Mesothelial cell of epicardium (in vitro differentiated cells): ENCODE measurements at places on chromosomes 16 and 17.

DNA sequence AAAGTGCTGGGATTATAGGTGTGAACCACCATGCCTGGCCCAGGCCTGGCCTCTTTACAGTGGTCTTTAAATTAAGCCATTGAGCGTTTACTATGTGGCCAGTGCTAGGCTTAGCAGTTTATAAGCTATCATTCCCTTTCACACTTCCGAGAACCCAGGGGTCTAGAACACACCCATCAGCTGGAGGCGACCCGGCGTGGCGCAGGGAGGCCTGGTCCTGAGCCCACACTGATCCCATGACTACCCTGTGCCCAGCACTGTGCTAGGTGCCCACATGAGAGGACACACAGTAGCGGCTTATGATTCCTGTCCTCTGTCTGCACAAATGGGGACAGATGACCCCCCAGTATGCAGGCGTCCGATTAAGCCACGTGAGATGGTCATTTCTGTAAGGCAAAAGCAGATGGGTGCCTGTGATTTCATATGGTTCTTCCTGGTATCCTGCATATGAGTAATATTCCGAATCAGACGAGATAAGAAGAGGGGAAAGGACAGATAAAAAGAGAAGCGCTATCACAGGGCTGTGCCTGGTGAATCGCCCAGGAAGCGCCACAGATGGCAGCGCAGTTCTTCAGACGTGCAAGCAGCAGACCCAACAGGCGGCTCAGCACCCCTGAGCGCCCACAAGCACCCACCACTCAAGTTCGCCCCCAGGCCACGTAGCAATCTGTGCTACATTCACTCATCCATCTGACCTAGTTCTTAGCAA lies 5.3 kb downstream of the OSGIN1 start:
- DNase-seq, result no peak

- DNase-seq, result no peak
Observed at GRCh38 chr16:57261806-57262205, 16.7 kb downstream of the ARL2BP start.

DNA sequence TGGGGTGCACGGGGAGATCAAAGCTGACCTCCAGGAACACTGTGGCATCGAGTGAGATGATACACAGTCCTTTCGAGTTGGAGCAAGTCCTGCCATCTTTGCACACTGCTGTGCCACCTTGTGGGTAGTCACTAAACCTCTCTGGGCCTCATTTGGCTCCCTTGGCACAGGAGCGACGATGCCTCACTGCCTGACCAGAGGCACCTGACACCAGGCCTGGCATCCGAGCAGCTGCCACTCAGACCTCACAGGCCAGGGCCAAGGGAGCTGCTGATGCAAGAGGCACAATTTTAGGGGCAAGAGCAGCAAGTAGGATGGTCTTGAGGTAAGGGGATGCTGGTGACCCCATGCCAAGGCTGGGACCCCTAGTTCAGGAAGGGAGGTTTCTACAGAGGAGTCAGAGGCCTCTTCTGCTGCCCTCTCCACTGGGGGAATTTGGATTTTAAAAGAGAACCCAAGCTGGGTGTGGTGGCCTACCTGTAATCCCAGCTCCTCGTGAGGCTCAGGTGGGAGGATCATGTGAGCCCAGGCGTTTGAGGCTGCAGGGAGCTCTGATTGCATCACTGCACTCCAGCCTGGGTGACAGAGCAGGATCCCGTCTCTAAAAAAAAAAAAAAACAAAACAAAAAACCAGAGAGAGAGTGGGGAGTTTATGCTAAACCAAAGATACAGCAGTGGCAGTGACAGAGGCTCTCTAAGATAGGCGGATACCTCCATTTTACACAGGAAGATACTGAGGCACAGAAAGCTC lies 6.7 kb upstream of the ADGRG1 start:
- no peak for DNase-seq

DNA sequence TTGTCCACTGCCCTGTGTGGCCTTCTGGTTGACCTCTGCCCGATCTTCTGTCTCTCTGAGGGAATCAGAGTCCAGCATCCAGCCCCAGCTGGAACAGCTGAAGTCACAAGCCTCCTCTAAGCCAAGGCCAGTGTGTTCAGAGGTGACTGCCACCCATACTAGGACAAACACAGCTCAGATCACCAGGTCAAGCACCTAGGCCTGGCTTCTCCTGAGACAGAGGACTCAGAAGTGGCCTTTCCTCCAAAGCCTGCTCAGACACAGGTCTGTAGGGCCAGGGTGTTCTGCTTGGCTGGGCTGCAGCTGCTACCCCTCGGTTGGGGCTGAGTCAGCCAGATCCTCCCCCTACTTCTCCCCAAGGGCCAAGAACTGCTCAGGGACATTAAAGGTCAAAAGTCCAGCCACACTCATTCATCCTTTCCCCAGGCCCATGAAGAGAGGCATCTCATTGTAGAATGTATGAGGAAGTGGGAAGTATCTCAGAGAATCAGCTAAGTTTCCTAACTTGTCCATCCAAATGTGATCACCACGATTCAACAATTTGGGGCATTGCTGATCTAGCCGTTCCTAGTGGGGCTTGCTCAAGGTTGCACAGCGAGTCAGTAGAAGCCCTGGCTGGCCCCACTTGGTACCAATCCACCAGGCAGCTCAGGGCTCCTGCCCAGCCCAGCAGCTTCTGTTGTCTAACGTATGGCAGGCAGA lies 7.6 kb downstream of the SLC46A1 start:
- no peak for DNase-seq

DNA sequence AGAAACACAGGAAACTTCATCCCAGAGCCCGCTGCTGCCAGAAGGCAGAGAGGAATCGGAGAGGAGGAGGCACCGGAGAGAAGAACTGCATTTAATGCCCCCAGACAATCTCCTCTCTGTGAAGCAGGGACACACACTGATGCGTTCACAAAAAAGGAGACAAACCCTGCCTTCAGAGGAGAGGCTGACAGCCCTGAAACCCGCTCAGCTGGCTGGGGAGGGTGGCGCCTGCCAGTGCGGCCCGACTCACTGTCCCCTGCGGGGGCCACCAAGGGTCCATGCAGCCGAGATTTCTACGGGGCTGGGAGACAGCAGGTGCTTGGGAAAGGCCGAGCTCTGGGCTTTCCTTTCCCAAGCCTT lies 21.9 kb upstream of the CACNG1 start:
- no peak for DNase-seq

DNA sequence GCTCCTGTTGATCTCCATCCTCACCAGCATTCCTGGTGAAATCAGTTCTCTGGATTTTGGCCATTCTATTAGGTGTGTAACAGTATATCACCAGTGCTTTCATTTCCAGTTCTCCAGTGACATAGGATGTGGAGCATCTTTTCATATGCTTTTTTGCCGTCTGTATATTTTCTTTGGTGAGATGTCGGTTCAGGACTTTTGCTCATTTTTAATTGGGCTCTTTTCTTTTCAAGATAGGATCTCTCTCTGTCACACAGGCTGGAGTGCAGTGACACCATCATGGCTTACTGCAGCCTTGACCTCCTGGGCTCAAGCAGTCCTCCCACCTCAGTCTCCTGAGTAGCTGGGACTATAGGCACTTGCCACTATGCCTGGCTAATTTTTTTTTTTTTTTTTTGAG lies 74.2 kb downstream of the TANGO6 start:
- DNase-seq, result no peak

DNA sequence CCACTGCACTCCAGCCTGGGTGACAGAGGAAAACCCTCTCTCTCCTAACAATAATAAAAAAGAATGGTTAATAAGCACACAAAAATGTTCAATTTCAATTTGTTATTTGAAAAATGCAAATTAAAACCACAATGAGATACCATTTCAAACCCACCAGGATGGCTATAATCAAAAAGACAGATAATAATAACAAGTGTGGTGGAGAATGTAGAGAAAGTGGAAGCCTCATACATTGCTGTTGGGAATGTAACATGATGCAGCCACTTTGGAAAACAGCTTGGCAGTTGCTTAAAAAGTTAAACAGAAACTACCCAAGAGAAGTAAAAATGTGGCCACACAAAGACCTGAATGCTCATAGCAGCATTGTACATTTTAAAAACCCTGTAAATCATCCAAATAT lies 51.8 kb upstream of the MAP3K14 start:
- no peak for DNase-seq

GRCh38 chr16:74249846-74250245 lies 46.8 kb upstream of the PSMD7 start:
- DNase-seq, result no peak

DNA sequence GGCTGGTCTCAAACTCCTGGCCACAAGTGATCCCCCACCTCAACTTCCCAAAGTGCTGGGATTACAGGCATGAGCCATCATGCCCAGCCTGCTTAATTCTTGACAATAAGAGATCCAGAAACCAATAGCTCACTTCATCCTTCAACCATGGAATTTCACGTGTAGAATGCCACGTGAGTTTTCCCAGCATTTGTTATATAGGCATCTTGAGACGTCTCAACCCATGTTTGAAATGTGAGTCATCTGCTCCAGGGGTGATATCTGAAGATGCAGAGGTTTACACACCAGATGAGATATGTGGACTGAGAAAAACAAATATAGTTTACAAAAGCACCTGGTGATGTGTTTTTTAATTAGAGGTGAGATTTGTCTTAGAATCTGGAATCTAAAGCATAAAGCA lies 7.1 kb downstream of the TEKT3 start:
- DNase-seq, result no peak

- DNase-seq, result no peak
Observed at GRCh38 chr16:4550591-4550990, 5.5 kb upstream of the C16orf96 start.

- no peak for DNase-seq
Observed at GRCh38 chr17:33225994-33226393, 67.1 kb downstream of the ASIC2 start.

GRCh38 chr17:60296177-60296576 lies 95.8 kb downstream of the USP32 start:
- no peak for DNase-seq

- DNase-seq, result no peak
Observed at GRCh38 chr16:14476183-14476582, 153.9 kb downstream of the PARN start.

DNA sequence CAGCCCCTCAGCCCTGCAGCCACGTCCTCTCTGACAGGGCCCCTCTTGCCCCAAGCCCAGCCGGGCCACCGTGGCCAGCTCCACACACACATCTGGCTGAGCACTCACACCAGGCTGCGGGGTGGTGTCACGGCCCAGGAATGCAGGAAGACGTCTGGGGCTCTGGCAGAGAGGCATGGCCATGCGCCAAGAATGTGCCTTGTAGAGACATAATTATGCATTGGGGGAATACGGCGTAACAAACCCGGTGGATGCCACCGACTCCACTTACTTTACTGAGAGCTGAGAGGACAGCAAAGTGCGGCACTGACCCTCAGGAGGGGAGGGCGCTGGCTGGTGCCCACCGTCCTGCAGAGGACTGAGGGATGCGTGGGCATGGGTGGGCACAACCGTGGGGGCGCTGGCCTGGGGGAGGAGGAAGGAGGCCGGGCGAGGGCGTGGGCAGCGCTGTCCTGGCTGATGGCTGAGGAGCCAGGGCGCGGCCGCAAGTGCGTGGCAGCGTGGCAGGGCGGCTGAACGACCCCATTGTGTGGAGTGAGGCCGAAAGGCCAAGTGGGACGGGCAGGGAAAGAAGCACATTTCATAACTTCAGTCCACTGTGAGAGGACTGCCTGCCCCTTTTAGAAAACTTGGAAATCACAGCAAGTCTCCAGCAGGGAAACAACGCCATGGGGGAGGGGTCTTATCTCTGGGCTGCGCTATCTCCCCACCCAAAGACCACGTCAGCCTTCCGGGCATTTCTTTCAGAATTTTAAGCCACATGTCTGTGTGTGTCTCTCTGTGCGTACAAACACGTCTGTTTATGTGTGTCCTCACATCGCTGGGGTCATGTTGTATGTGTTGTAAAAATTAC lies 30.6 kb downstream of the METRNL start:
- peak; percentile 89 for DNase-seq

GRCh38 chr17:65222214-65222738 lies 85.1 kb downstream of the RGS9 start:
- no peak for DNase-seq

- no peak for DNase-seq
Observed at GRCh38 chr16:17374668-17375255, 96.0 kb downstream of the XYLT1 start.

DNA sequence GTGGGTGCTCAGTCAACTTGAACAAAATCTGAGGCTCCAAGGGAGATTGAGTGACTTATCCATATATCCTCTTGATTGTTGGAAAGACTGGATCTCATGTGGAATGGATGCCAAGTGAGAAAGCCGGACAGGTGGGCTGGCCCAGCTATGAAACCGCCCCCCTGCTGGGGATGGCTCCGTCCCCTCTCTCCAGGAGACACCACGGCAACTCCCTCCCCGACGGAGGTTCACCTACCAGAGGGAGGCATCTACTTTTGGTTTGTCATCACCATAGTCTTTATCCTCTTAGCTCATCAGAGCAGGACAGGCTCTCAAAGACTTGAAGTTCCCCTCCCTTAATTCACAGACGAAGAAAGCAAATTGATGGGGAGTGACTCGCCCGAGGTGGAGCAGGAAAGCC lies 1.8 kb upstream of the ALG1 start:
- DNase-seq, result no peak

- DNase-seq, result no peak
Observed at GRCh38 chr16:69561901-69562300, 3.9 kb upstream of the NFAT5 start.

GRCh38 chr17:83062011-83062817 lies 17.2 kb upstream of the METRNL start:
- peak; percentile 8 for DNase-seq

DNA sequence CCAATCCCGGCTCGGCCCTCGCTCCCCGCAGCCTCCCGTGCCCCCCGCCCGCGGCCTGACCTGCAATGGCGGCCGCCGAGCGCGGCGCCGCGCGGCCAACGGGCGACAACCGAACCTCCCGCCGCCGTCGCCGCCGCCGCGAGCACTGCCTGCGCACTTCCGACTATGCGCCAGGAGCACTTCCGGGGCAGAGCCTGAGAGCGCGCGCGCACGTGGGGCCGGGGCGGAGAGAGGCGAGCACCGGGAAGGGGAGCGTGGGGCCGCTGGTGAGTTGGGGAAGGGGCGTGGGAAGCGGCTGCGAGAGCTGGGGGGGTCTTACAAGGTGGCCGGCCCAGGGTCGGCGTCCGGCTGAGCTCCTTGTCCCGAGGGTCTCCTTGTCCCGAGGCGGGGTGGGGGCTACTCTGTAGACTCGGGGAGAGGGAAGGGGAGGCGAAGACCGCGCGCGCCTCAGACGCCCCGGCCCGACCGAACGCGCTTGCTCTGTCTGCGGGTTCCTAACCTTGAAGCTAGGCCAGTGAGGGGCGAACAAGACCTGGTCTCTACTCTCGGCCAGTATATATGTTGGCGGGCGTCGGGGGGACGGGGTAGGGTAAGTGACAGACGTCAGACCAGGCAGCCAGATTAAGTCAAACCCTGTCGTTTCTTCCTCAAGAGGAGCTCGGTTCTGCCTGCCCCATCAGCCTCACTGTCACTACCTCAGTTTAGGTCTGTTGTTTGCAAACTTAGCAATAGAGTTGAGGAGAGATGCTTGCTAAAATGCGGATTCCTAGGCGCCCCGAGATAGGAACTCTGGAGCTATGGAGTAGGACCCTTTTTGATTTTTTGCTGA lies at the start of the genes CHTF8 and UTP4:
TSS of gene CHTF8 (minus strand) at position 165 of the 829 bp plus-strand sequence. CDS start 11,130 bp downstream, outside the sequence.
TSS of gene UTP4 (plus strand) at position 226 of the 829 bp plus-strand sequence. CDS start 811 bp downstream, outside the sequence.
- peak; percentile 87 for DNase-seq
